ENCODE measurements at places on chromosomes 1 and 21. TPM values are rescaled to one million over a fixed set of nuclear protein-coding genes. Genes with fewer than 3 reads are reported as not detected.

Gene IL20
- total RNA-seq, result not detected

Gene SLC25A34
- 1.6 TPM for total RNA-seq

GRCh38 chr21:37658817-37659458, 257.3 kb downstream of the KCNJ6 start:
- ATAC-seq, result no peak

- no peak for ATAC-seq
Measured at GRCh38 chr1:37240897-37241296, 206.6 kb upstream of the GRIK3 start.

- ATAC-seq, result no peak
Measured at GRCh38 chr1:223332997-223333396, 31.0 kb downstream of the SUSD4 start.
